ENCODE measurements at places on chromosomes 2 and 18.

- no peak for DNase-seq
These were observed 16.9 kb upstream of the SULT1C2 start for GRCh38 chr2:108271691-108272253.

GRCh38 chr2:46479265-46479664, at the start of gene TMEM247:
TSS of gene TMEM247 (plus strand) at chr2:46479565.
- no peak for DNase-seq

GRCh38 chr2:22801071-22801470, 583.9 kb upstream of the KLHL29 start:
- no peak for DNase-seq

GRCh38 chr2:109331896-109332848, 203.2 kb downstream of the SH3RF3 start:
- peak; percentile 41 for DNase-seq

- DNase-seq, result no peak
These were observed 67.8 kb downstream of the CIB4 start for GRCh38 chr2:26573241-26573925.

DNA sequence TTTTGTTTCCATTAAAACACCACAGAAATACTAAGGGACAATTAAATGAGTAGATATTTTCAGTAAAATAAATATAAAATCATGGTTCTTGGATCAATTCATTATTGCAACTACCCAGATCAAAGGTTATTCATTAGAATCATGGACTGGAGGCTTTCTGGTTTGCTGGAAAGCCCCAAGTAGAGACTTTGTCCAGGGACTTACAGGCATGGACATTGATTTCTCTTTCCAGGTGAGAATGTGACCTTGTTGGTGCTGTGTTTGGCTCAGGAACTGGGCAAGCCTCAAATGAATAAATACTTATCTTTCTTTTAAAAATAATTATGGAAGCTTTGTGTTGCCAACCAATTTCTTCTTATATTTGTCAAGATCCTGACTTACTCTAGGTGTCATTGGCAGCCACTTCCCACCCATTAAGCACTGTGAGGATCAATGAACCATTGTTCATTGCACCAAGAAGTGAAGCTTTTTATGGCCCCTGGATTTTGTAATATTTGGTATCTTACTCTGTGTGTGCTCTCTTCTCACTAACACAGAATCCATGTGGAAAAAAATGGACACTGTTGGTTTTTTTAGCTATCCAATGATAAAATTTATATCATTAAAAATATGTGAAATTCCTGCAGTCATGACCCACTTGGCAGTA, 205.8 kb upstream of the NRXN1 start:
- DNase-seq, result no peak

DNA sequence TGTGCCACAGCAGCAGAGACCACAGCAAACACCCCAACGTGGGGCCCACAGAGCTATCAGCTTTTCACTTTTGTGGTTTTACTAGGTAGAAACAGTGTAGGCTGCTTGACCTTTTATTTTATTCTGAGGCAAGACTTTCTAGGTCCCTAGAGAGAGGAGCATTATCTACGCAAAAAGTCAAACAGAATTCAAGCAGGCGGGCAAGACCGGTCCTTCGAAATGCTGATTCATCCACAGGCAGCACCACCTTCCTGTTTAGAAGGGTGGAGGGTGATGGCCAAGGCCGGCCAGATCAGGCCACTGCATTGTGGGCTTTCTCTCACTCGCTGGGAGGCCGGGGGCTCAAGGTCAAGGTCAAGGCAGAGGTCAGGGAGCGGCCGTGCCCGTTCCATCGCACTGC, 573.0 kb downstream of the GALR1 start:
- DNase-seq, result no peak

GRCh38 chr2:9748577-9748976, 94.7 kb upstream of the TAF1B start:
- DNase-seq, result peak; percentile 67

GRCh38 chr18:52391810-52392559, 52.0 kb downstream of the DCC start:
- DNase-seq, result no peak

DNA sequence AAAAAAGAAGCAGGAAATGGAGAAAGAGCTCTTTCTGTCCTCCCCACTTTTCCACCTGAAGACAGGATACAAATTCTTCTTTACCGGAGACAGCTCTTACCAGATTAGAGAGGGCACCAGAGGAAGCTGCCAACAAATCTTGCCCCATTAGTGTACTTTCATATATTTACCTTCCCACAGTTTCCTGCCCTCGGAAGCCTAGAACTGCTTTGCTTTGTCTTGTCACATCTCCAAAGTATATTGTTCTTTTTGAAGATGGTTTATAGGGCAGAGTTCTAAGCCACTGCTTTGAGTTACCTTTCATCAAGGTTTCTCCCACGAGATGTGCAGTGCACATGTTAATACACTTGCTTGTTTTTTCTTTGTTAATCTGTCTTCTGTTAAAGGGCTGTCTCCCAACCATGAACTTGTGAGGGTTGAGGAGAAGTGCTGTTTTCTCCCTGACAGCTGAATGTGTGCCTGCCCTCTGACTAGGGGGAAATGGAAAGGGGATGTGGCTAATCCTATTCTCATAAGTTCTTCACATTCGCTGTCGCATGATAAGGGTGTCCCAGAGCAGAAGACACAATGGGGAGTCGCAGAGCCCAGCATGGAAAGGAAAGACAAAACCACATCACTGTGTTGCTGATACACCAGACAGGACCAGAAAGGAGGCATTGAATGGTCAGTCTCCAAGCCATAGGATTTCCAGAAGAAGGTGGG, 24.2 kb downstream of the CENPA start:
- no peak for DNase-seq

- no peak for DNase-seq
These were observed 208.2 kb upstream of the CHAC2 start for GRCh38 chr2:53559302-53559966.

DNA sequence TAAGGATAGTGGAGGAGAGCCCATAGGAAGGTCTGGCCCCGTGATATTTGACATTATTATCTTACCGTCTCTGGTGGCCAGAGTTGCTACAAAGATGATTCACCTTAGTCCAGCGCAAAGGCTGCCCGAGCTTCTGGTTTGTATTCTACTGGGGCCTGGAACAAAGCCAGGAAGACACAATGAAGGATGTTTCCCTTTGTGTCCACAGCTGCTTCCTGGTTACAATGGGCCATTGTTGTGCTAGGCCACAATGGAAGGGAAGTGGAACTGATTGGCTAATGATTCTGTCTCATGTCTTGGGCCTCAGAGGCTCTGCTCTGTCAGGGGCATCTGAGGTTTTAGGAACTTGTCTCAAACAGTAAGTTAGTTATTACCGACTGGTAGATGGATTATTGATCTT, 132.2 kb downstream of the TDRD15 start:
- no peak for DNase-seq

- DNase-seq, result peak; percentile 57
These were observed 30.6 kb upstream of the EPG5 start for GRCh38 chr18:45997700-45998151.

DNA sequence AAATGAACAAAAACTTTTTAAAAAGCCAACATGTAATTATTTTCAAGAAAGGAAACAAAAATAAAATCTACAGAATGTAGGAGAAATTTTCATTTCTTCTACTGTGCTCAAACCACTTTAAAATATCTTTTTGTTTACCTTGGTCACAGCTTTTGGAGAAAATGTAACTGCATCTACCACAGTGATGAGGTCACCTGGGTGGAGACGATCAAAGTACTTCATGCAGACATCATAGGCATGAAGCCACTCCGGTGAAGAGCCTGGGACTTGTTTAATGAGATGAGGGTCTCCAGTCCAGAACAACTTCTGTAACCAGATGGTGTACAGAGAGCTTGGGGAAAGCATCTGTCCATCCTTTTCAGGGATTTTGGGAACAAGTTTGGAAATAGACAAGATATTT, 285.8 kb downstream of the NBAS start:
- no peak for DNase-seq

DNA sequence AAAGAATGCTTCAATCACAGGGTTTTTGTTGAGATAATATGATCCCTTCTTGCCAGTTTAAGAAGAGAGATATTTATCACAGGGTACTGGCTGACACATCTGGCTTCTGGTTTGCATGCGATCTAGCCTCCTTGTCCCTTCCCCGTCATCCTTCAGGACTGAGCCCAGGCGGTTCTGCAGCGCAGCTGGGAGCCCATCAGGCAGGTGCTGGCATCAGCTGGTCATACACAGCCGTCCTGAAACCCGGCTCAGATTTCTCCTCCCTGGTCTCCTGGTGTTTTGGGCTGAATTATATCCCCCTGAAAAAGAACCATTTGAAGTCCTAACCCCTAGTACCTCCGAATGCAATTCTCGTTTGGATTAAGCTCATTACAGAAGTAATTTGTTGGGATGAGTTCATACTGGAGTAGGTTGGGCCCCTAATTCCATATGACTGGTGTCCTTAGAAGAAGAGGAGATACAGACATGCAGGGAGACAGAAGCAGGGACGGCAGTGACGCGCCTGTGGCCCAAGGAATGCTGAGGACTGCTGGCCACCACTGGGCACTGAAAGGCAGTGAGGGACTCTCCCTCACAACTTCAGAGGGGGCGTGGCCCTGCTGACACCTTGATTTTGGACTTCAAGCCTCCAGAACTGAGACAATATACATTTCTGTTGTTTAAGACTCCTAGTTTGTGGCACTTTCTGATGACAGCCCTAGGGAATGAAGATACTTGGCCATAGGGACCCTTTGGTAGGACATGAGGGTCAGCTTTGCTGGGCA, 83.9 kb upstream of the ODC1 start:
- DNase-seq, result no peak

GRCh38 chr2:59791004-59791618, 762.3 kb downstream of the BCL11A start:
- DNase-seq, result no peak

GRCh38 chr18:35770376-35771014, 189.0 kb downstream of the GALNT1 start:
- DNase-seq, result peak; percentile 27

DNA sequence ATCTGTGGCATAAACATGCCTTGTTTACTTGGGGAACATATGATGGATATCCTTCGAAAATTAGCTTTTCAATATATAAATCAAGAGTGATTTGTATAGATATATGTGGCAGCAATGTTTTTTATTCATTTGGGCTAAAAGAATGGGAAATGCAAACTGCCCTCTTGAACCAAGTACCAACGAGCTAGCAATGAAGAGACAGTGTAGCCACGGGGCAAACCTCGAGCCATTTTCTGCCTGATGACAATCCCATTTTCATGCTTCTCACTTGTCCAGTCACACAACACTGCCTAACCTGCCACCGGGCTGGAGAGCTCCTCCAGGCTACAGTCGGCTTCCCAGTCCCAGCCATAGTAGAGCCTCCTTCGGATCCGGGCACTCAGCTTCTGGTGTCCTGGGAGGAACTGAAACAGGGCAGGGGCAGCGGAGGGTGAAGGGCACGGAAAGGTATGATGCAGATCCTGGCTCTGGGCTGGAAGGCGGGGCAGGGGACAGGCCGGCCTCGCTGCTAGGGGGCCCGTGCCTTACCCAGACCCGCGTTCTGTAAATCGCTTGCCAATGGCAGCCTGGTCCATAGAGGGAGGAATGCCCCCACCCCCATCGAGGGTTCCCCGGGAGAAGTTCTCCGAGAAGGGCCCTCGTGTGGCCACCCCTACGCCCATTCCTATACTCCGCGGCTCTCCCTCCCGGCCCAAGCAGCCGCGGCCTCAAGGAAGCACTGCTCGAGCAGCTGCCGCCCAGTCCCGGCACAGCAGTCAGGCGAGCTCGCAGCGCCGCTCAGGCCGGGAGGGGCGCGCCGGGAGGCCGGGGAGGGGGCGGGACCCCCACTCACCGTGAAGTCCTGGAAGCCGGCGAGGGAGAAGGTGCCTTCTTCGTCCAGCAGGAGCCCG, 552 bp downstream of the CNPPD1 start:
- peak; percentile 57 for DNase-seq

GRCh38 chr2:147659051-147659450, 185.8 kb upstream of the ACVR2A start:
- no peak for DNase-seq

GRCh38 chr18:3450799-3451182, 819 bp downstream of the TGIF1 start:
- DNase-seq, result no peak

DNA sequence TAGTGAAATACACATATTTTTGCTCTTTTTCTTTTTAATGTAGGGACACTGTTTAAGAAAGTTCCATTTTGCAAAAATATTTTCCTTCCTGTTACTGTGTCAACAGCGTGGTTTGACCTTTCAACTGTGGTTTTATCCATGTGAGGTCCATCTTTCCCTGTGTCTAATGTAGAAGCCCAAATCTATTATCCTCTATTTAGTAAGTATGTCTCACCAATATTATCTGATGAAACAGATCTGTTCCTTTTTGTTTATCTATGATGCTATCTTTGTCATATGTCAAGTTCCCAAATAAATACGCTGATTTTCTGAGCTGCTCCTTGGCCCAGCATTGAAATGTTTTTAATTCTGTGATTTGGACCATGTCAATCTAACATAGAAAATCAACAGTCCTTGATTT, 3.5 kb upstream of the ARHGAP15 start:
- DNase-seq, result no peak

GRCh38 chr2:47266939-47267710, 112.0 kb upstream of the STPG4 start:
- DNase-seq, result no peak

DNA sequence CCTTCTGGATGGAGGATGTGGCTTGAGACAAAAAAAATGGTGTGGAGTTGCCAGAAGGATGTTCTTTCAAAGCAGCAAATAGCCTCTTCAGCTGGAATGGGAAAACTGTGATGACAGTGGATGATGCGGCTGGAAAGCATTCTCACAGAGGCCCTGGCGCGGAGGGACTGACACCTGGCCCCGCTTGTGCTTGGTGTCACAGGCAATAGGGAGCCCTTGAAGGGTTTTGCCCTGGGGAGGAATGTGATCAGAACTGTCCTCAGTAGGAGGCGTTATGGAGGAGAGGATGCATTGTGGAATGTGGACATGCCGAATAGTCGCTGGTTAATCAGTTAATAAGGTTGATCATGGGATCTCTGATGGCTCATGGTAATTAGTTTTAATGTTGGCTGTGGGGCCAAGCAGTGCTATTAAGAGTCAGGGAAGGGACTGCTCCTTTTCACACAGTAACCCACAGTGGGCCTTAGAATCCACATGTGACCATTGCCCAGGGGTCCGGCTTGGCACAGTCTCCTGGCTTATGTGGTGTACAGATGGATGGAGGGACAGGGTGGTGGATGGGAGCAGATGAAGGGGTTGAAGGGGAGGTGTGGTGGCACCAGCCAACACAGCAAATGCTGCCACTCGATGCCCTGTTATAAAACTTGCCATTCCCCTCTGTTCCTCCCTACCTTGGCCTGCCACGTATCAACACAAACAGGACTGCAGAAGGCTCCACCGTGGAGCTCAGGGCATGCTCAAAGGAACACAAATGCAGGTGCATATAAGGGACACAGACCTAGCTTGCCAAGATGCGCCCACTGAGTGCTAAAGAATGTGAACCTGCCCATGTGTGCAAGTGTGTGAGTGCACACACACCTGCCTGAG, 71.7 kb downstream of the CIB4 start:
- DNase-seq, result no peak

DNA sequence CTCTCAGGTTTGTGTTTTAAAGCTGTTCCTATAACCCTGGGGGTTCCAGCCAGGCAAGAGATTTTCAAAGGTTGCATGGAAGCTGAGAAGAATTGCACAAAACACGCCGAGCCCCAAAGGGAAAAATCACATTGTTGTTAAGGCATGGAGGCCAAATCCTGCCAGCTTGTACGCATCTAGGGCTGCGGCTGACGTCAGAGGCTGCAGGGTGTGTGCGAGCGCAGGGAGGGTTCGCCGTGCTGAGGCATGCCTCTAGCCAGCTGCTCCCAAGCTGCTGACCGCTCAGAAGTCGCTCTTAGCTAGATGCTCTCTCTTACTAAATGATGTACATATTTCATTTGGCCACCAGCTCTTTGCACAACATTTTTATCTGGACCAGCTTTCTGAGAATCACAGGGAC, 191.8 kb downstream of the LPIN1 start:
- DNase-seq, result no peak

- DNase-seq, result no peak
These were observed 490.9 kb downstream of the STK39 start for GRCh38 chr2:167756446-167756845.

Data from activated CD4-positive, alpha-beta T cell treated with anti-CD3 and anti-CD28 coated beads for 36 hours (primary cell).